ENCODE measurements at places on chromosomes 2 and 18. TPM values are rescaled to one million over a fixed set of nuclear protein-coding genes. Genes with fewer than 3 reads are reported as not detected.
A peak's percentile ranks its signal among the peaks of the same experiment; 100 is the strongest.

The ARMC9 gene
- polyA plus RNA-seq = 11.4 TPM

The MC5R gene
- not detected for polyA plus RNA-seq

The B3GNT7 gene
- polyA plus RNA-seq = 4.4 TPM

The NOSTRIN gene
- 40.1 TPM for polyA plus RNA-seq

The VIT gene
- not detected for polyA plus RNA-seq

The UGT1A7 gene
- polyA plus RNA-seq = not detected

The SERPINB4 gene
- polyA plus RNA-seq = not detected

The RAB6C gene
- 0.18 TPM for polyA plus RNA-seq

The GKN1 gene
- polyA plus RNA-seq = not detected

The IL1A gene
- 0.07 TPM for polyA plus RNA-seq

The XDH gene
- polyA plus RNA-seq = 0.10 TPM

The HOXD9 gene
- polyA plus RNA-seq = 1.3 TPM

- no peak for DNase-seq
Observed at GRCh38 chr2:110800611-110801402, 68.4 kb downstream of the ACOXL start.

DNA sequence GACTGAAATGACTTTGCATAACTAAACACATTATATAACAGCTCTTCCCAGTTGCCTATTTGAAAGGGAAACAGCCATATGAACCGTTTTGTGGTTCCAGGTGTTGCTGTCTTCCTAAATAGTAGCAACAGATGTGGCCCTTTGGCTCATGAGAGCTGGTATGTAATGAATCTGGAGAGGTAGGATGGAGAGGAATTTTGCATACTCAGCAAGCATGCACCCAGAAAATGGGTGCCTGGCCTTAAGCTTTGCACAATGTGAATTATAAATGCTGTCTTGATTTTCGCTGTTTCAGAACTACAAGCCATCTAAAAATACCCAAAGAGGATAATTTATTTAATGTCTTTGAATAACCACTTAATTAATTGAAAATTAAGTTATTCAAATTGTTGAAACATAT, 15.6 kb upstream of the ERBB4 start:
- no peak for DNase-seq

- no peak for DNase-seq
Observed at GRCh38 chr18:13627639-13628038, 98.7 kb downstream of the FAM210A start.

DNA sequence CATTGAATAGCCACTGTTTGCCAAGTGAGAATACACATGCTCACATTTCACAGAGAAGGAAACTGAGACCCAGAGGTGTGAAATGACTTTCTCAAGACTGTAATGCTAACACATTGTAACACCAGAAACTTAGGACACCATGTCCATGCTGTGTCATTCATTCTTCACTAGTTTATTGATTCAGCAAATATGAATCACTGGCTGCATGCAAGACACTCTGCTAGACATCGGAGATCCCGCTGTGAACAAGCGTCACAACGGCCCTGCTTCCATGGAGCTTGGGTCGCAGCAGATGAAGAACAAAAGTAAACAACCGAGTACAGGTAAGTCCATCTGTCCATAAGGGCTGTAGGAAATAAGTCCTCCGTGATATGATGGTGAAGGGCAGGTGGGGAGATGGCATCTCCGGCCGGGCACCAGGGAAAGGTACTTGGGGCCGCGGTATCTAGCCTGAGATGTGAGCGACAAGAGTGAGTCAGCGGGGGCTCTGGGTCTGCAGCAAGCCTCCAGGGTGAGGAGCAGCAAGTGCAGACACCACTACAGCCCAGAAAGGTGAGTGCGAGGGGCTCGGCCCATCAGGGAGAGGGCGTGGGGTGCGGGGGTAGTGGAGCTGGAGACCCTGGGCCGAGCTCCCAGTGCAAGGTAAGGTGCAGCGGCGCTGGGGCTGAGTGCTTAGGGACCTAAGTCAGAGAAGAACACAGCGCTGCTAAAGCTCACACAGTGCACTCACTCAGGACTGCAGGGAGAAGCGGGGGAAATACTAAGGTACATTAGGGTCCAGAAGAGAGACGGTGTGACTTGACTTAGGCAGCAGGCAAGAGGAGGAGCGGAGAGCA, 391.2 kb downstream of the FBXO15 start:
- no peak for DNase-seq

GRCh38 chr18:27558388-27559155, 373.5 kb upstream of the CHST9 start:
- no peak for DNase-seq

DNA sequence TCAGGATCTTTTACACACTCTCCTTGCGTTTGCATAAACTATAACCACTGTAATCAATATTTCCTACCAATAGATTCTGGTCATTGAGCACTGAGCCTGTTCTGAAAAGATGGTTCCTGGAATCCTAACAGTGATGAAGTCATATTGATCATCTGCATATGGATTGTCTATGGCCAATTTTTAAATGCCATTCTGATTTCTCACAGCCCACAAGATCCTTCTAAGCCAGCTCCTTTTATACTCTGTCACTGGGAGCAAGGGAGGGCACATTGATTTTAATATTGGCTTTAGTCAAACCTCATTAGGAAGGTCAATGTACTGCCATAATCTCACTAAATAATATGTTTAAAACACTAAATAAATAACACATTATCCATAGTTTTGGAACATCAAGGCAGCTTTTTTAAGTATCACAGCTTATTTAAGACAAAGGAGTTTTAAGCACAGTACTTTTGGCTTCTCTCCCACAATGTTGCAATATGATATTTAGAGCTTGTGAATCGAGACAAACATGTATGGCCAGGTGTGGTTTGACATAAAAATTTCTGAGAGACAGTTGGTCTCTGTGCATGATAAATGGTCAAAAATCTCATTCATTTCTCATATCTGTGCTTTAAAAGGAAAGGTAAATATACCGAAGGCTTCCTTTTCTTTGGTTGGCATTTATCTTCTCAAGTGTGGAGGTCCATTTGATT, 267.3 kb downstream of the MTX2 start:
- DNase-seq = no peak

DNA sequence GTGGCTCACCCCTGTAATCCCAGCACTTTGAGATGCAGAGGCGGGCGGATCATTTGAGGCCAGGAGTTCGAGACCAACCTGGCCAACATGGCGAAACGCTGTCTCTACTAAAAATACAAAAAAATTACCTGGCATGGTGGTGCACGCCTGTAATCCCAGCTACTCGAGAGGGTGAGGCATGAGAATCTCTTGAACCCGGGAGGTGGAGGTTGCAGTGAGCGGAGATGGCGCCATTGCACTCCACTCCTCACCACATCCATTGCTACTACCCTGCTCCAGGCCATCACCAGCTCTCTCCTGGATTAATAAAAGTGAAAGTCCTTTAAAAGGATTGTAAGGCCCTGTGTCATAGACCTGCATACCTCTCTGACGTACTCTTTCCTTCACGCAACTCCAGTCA, 1.2 kb downstream of the RMP24 start:
- no peak for DNase-seq

DNA sequence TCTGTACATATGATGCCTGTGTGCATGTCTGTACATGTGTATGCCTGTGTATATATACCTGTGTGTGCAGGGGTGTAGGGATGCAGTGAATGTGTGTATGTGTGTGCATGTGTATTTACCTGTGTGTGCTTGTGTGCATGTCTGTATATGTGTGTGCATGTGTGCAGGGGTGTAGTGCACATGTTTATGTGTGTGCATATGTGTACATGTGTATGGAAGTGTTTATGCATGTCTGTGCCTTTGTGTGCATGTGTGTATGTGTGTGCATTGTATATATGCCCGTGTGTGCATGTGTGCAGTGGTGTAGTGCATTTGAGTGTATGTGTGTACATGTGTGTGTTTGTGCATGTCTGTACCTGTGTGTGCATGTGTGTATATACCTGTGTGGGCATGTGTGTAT, 51.0 kb upstream of the TMEM18 start:
- DNase-seq = no peak

DNA sequence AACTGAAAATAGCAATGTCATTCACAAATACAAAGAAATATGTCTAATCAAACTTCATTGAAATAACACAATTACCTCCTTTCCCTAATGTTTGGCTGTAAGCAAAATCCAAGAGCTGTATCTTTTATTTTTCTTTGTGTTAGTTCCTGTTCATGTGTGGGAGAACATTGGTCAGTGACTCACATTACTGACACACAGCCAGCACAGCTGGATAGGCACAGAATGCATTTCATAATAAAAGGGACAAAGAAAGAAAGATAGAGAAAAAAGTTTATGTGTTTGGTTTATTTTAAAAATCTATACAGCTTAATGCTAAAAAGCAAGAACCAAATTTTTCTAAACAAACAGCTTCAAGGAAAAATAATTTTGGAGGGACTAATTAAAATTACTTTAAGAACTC, 185.6 kb upstream of the COL3A1 start:
- DNase-seq = peak; percentile 67

GRCh38 chr2:201852878-201853415, 46.6 kb downstream of the CDK15 start:
- DNase-seq = no peak

GRCh38 chr18:42444349-42444748, 489.3 kb downstream of the PIK3C3 start:
- DNase-seq = no peak

DNA sequence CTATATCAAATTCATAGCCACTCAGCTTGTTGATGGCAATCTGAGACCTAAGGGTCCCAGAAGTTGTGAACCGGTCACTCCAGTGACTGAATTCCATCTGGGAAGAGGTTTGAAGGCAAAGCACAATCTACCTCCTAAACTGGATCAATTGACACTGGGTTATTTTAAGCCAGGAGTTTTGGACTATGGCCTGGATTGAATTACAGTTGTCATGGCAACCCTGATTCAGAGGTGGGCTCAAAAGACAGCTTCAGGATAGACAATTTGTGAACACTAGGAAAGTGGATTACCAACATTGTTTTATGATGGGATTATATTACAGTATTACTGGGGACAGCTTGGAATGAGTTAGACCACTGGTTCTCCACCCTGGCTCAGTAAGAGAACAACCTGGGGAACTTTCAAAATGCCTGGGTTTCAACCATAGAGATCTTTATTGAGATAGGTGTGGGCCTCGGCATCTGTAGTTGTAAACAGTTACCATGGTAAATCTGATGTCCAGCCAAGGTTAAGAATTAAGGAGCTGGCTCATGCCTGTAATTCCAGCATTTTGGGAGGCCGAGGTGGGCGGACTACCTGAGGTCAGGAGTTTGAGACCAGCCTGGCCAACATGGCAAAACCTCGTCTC, 58.8 kb downstream of the MFSD6 start:
- DNase-seq = no peak

GRCh38 chr2:41321351-41321750, 726.5 kb upstream of the PKDCC start:
- no peak for DNase-seq

DNA sequence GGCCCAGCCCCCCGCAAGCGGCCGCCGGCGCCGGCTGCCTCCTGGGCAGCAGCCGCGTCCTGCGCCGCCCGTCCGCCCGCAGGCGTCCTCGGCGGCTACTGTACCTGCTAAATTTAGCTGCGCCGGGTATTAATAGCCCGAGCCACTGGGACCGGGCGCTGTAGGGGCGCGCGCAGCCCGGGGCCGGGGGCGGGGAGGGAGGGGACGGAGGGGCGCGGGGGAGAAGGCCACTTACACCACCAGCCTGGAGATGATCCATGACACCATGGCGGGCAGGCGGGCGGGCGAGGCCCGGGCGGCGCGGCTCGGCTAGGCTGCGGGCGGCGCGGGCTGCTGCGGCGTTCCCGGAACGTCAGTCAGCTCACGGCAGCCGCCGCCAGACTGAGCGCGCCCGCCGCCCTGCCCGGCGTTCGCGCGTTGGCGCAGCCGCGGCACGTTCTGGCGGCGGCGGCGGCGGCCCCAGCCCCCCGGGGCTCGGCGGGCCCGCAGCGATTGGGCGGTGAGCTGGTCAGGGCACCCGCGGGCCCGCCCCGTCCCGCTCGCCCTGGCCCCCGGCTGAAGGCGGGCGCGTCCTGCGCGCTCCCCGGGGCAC, at the start of gene REEP1:
TSS of gene REEP1 (minus strand) at position 383 of the 592 bp plus-strand sequence. CDS start at position 267, 116 bp downstream.
- peak; percentile 10 for DNase-seq

GRCh38 chr2:213679894-213680293, 395.6 kb downstream of the SPAG16 start:
- DNase-seq = no peak

DNA sequence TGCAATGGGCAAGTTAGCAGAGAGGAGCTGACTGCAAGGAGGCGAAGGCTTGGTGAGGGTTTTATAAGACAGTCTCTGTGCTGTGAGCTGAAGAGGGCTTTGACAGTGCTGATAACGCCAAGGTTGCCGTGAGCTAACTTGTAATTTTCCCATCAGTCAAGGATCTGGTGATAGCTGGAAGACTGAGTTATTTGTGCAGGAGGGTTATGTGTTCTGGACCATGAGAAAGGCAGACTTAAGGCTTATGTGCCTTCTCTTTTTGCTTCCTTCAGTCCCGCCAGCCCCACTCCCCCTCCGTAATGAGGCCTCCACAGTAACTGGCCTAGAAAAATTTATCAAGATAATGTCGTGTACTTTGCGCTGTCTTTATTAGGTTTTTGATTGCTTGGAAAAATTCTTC, 94.6 kb downstream of the RTP5 start:
- DNase-seq = no peak

GRCh38 chr2:233351423-233351822, 2.9 kb upstream of the DGKD start:
- no peak for DNase-seq

DNA sequence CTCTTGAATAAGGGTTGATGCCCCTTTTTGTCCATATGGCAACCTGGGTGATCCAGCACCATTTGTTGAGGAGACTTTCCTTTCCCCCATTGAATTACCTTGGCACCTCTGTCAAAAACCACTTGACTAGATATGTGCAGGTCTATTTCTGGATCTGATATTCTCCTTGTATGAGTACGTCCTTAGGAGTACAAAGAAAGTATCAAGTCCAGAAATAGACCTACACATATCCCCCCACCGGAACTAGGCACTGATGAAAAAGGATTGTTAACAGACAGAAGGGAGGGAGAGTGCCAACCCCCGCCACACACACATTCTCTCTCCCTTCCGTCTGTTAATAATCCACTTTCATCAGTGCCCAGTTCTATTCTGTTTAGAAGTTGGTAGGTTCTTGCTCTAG, 225.0 kb downstream of the TMEM163 start:
- DNase-seq = no peak

DNA sequence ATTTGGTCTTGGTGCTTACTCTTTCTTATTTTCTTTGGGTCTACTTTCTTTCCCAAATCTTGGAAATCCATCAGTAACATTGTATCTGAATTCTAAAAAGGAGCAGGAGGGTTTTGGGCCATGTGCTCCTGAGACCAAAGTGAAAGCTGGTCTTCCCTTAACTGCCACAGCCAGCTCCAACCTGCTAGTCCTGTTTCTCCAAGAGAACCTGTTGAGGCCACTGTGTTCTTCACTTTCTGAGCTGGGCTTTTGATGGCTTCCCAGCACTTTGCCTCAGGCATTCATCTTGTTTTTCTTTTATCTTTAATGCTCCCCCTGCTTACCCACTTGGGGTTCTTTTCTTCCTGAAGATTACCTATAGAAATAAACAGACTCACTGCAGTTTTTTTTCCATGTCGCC, 53.3 kb downstream of the ARHGAP28 start:
- no peak for DNase-seq

GRCh38 chr2:120005834-120006521, 6.9 kb upstream of the EPB41L5 start:
- no peak for DNase-seq
